ENCODE measurements at places on chromosomes 6 and 20. TPM values are rescaled to one million over a fixed set of nuclear protein-coding genes. Genes with fewer than 3 reads are reported as not detected.

Gene SIRT5
- 5.5 TPM for total RNA-seq

Gene COL11A2
- 1.2 TPM for total RNA-seq

Gene F13A1
- total RNA-seq, result not detected

Gene REM1
- not detected for total RNA-seq

Gene TOX2
- total RNA-seq, result 50.5 TPM

Gene SLC24A3
- total RNA-seq, result under 0.01 TPM

Gene ZNF451
- total RNA-seq, result 15.5 TPM

Gene DDO
- 0.74 TPM for total RNA-seq

Gene VSTM2L
- 1.5 TPM for total RNA-seq

Gene FYN
- total RNA-seq, result 37.3 TPM

Gene ADGRB3
- total RNA-seq, result 0.17 TPM

All from bronchus fibroblast of lung (primary cell).